Erythroblast (primary cell): ENCODE measurements at places on chromosomes 2 and 18.

GRCh38 chr2:4992226-4992625 lies 700.0 kb upstream of the SOX11 start:
- DNase-seq = no peak

DNA sequence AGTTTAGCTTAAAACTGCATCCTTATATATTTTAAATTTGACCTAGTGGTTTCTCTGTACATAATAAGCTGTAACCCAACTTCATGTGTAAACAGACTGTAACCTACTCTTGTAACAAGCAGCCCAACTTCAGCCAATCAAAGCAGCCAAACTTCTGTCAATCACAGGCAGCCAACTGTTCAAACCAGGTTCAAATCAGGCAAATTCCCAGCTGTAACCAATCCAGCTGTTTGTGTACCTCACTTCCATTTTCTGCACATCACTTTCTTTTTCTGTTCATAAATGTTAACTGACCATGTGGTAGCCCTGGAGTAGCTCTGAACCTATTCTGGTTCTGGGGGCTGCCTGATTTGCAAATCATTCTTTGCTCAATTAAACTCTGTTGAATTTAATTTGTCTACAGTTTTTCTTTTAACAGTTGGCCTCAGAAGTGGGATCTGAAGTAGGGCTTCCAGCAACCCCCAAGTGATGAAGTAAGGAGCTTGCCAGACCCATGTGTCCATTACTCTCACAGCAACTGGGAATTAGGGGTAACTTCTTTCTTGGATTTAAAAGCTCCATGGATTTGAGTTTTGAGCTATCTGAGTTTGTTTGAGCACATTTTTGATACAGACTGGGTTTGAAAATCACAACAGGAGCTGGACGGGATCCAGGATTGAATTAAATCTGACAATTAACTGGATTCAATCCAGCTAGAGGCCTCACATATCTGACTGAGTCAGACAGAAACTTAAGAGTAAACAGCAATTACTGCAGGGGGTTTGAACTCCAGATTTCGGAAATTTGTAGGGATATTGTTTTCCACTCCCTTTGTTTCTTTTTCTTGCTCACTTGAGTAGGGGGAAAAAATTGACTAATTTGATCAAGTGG lies 1569.7 kb upstream of the SLC39A10 start:
- no peak for DNase-seq

GRCh38 chr2:72138921-72139381 lies 8.7 kb downstream of the CYP26B1 start:
- DNase-seq = no peak

- no peak for DNase-seq
Observed at GRCh38 chr2:203080447-203081045, 65.9 kb downstream of the NBEAL1 start.

GRCh38 chr2:240343548-240343947 lies 91.9 kb upstream of the GPC1 start:
- no peak for DNase-seq

GRCh38 chr18:79510731-79511241 lies 115.1 kb downstream of the NFATC1 start:
- DNase-seq = no peak

- DNase-seq = peak; percentile 42
Observed at GRCh38 chr2:100884145-100884621, 64.2 kb downstream of the NPAS2 start.

- DNase-seq = no peak
Observed at GRCh38 chr18:40124107-40124506, 1830.9 kb upstream of the PIK3C3 start.

- DNase-seq = no peak
Observed at GRCh38 chr2:144438801-144439631, 80.9 kb downstream of the ZEB2 start.

GRCh38 chr2:95323347-95324155 lies 26.4 kb downstream of the KCNIP3 start:
- DNase-seq = no peak

GRCh38 chr2:68135448-68136320 lies 22.0 kb upstream of the PNO1 start:
- DNase-seq = peak; percentile 97

DNA sequence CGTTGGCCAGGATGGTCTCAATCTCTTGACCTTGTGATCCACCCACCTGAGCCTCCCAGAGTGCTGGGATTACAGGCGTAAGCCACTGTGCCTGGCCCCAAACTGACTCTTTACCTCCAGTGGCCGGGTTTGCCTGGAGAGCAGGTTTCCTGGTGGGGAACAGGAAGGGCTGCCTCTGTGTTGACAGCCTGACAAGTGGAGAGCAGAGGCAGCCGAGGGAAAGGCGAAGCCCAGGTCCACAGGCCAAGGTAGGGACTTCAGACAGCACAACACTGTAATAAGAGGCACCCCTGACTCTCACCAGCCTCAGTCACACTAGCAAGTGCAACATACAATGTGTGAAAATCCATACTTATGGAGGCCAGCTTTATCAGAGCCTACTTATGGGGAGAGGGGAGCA lies 16.5 kb upstream of the SH3BP4 start:
- no peak for DNase-seq

DNA sequence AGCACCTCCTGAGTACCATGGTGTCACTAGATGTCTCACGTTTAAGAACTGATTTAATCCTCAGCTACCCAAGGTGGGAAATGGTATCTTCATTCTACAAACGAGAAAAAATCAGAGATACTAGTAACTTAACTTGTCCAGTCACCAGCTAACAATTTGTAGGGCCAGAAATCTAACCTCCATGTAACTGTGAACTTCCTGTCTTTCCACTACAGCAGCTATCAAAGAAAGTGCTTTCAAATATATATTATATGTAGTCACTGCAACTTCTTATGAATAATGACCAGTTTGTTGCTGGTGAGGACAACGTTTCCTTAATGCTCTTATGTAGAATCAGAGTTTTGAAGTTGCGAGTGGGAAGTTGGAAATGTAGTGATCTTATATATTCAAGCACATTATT lies 1.9 kb downstream of the REV1 start:
- DNase-seq = no peak

- DNase-seq = no peak
Observed at GRCh38 chr18:55419132-55419946, 168.7 kb downstream of the TCF4 start.

DNA sequence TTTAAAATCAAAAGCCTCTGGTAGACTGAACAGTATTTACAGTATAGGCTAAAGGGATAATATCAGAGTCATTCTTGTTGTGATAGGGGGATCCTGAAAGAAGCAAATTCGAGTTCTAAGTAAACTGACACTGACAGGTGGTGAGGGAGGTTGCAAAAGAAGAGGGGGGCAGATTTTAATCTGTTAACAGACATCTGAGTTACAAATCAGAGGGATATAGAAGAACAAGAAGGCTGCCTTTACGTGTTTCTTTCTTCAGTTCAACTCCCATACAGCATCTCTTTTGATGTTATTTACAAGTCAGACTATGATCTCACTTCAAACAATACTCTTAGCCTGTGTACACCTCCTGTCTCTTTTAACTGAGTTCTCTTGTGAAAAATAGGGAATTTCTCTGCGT lies 16.3 kb upstream of the ITGA4 start:
- DNase-seq = no peak

- DNase-seq = no peak
Observed at GRCh38 chr2:70941701-70942100, 6.0 kb downstream of the ATP6V1B1 start.

DNA sequence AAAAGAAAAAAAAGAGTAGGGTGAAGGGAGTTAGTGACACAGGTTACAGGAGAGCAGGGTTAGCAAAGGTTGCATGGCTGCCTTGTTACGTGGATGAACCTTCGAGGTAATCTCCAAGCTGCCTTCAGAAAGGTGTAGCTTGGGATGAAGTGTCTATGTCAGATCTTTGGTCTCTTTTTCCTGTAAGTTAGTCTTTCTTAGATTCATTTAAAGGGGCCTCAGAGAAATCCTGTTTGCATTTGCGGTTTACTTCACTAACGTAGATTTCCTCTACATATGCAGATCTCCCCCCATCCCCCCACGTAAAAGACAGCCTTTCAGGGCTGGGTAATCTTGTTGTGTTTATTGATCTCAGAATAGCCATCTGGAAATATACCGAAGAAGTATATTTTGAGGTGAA lies 83.7 kb downstream of the MTA3 start:
- DNase-seq = no peak

GRCh38 chr2:37110306-37111212 lies 26.2 kb downstream of the GPATCH11 start:
- DNase-seq = no peak

- DNase-seq = no peak
Observed at GRCh38 chr2:211103989-211104388, 547.6 kb downstream of the CPS1 start.

GRCh38 chr2:214514704-214515103 lies 103.8 kb downstream of the VWC2L start:
- DNase-seq = no peak

DNA sequence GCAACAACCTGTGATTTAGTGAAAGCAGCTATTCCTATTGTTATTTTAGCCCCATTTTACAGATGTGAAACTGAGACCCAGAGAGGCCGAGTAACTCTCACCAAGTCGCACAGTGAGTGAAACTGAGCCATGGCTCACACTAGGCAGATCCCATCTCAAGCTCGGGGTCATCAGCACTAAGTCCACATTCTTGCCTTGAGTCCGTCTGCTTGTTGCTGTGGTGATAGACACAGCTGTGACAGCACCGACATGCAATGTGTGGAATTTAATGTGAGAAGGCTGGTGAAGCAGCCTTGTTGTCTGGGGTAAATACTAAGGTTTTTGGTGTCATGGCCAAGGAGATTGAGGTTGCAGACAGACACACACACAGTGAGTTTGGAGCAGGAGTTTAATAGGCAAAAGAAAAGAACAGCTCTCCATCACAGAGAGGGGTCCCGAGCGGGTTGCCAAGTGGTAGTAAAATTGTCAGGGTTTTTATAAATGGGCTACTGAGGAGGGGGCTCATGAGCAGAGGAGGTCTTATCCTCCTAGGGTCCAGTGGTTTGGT lies 40.2 kb upstream of the GMCL1 start:
- DNase-seq = no peak

DNA sequence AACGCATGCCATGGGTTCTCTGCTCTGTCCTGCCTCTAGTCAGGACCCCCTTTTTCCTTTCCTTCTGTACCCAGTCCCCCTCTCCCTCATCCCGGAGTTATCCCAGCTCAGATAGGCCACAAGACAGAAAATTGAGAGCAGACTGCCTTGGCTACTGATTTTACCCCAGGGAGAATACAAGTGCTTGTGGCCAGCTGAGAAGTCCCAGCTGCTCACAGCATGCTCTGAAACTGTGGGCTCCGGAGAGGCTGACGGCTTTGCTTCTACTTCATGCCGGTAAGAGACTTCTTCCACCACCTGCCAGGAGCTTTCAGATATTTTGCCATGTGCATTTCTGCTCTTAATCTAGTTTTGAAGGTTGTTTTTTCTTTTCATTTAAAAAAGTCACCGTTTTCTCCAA lies 20.0 kb upstream of the SIX2 start:
- no peak for DNase-seq

- no peak for DNase-seq
Observed at GRCh38 chr2:206718296-206718695, at the start of gene DYTN. Gene DYTN, minus strand, starts transcription at chr2:206718396. Its CDS starts 117 bp downstream, at chr2:206718279.

GRCh38 chr18:47772374-47773248 lies 157.8 kb downstream of the SMAD2 start:
- DNase-seq = peak; percentile 52

DNA sequence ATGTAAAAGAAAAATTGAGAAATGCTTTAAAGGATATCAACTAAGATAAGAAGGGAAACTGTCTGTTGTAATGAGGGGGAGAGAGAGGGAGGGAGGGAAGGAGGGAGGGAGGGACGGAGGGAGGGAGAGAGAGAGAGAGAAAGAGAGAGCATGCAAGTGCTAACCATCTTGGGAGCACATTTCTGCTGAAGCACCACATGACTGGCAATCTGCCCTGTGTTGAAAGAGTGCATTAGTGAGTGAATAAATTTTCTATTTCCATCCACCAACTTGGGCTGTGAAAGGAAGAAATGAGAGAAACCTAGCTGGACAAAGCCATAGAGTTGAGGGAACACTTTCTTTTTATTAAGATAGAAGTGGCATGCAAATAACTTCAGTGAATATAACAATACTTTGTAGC lies 110.7 kb downstream of the TMX3 start:
- no peak for DNase-seq

DNA sequence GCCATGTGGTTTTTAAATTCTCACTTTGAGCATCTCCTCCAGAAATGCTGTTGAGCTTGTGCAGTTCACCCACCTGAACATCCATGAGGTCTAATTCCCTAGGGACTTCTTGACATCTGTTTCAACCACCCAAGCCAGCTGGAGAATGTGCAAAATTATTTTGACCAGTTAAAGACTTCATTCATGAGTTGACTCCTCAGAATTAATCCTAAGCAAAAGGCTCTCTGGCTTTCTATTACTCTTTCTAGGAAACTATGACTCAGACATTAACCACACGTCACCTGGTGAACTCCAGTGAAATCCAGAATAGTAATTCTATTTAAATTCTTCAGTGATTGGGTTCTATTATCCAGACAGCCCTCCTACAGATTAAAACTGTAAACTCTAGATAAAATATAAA lies 247.5 kb downstream of the NBAS start:
- no peak for DNase-seq

GRCh38 chr2:208072250-208072892 lies 47.0 kb upstream of the PLEKHM3 start:
- DNase-seq = peak; percentile 79

DNA sequence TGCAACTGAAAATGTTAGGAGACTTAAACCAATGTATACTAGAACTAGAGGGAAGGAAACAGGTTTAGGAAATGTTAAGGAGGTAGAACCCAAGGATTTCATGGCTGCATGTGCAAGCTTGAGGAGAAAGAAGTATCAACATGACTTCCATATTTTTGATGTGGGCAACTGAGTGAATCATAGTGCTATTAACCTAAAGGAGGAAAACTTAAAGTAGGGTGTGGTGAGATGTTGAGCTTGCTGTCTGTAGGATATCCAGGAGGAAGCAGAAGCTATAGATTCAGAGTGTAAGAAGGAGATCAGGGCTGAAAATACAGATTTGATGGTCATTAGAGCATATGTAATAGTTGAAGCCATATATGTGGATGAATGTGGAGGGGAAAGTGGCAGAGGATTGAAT lies 31.5 kb downstream of the NDC80 start:
- DNase-seq = no peak

DNA sequence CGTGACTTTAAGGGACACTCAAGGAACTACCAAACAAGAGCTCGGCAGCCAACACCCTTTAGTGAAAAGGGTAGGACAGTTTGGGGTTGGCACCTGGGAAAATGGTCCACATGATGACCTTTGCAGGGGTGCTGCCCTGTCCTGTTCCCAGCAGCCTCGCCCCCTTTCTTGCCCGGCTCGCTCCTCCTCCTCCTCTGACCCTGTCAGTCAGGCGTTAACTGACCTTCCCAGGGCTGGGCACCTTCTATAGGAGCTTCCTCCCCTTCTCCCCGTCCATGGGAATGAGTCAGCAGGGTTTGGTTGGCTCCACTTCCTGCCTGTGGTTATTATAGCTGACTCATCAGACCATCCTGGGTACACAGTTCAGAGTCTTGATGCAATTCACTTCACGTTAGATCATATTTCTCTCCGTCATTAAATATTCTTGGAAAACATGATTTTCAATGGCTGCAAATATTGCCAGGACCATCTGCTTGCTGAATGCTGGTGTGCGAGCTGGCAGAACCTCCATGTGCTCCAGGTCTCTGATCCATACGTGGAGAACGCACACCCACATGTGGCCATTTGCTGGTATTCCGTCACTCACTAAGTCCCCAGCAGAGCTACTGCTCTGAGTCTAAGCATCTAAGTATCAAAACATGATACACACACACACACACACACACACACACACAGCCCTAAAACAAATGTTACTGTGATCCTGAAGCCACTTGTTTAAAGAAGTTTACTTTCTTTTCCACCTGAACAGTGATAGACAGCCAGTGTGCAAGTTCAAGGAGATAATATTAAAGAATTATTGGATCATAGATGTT lies 185.0 kb downstream of the ANAPC1 start:
- DNase-seq = peak; percentile 93

GRCh38 chr2:200056105-200056504 lies 100.7 kb downstream of the MAIP1 start:
- DNase-seq = no peak
